Lower lobe of right lung (tissue), 2 donors: ENCODE measurements at places on chromosomes 11 and 22.

GRCh38 chr22:43388420-43388851 lies 23.4 kb upstream of the MPPED1 start:
- no peak overlapping the region for H3K27ac ChIP-seq
- H3K36me3 ChIP-seq: no peaks in the 10 kb centered on the region
- H3K27me3 ChIP-seq: peaks cover 16% of the 10 kb centered on the region
- H3K4me3 ChIP-seq: no peak overlapping the region
- peaks cover 7% of the 10 kb centered on the region for H3K4me1 ChIP-seq
- DNase-seq: peak; percentile 84

GRCh38 chr22:46740910-46741780 lies 3.1 kb upstream of the CERK start:
- no peak overlapping the region for H3K27ac ChIP-seq
- no peaks in the 10 kb centered on the region for H3K27me3 ChIP-seq
- H3K4me3 ChIP-seq: no peak overlapping the region
- H3K36me3 ChIP-seq: no peaks in the 10 kb centered on the region

DNA sequence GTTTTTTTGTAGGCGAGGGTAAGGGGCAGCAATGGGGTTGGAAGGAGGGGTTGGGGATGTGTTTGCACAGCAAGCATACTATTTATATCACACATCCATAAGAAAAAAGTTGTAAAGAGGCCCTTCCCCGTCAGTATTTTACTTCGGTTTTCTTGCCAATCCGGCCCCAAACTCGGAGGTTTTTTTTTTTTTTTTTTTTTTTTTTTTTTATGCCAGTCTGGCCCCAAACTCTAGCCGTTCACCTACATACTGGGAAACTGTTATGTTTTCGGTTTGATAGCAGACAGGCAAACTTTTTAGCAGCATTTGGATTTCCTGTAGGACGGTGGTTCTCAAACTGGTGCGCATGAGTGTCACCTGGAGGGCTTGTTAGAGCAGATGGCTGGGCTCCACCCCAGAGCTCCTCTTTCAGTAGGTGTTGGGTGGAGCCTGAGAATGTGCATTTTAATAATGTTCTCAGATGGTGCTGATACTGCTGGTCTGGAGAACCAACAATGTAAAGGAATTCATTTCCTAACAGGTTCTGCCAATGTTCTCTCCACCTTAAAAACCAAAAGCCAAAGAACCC lies 76.5 kb upstream of the ZBED5 start:
- H3K27ac ChIP-seq: peak overlapping the region; percentile 76
- peak overlapping the region; percentile 54 for H3K4me3 ChIP-seq
- H3K36me3 ChIP-seq: no peaks in the 10 kb centered on the region
- H3K4me1 ChIP-seq: peaks cover 29% of the 10 kb centered on the region
- no peak for DNase-seq

- no peaks in the 10 kb centered on the region for H3K4me1 ChIP-seq
- DNase-seq: no peak
- H3K27me3 ChIP-seq: no peaks in the 10 kb centered on the region
- H3K36me3 ChIP-seq: no peaks in the 10 kb centered on the region
- no peak overlapping the region for H3K4me3 ChIP-seq
Observed at GRCh38 chr11:2325719-2326118, 23.9 kb downstream of the TSPAN32 start.

DNA sequence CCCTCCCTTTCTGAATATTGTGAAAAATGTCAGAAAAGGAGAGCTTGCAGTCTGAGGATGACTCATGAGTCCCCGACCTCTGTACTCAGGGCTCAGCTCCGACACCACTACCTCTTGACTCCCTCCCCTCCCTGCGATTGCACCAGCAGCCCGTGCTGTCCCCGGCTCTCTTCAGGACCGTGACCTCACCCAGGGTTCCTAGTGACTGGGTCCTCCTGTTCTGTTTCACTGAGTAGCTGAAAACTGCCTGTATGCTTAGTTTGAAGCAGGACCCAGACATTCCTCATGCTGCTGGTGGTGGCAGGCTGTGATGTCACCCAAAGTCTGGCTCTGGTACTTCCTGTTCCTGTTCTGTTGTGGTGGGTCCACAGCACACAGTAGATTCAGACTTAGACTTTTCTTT lies 11.7 kb downstream of the PHRF1 start:
- peak; percentile 77 for DNase-seq
- H3K36me3 ChIP-seq: peaks cover 91% of the 10 kb centered on the region
- H3K27me3 ChIP-seq: no peaks in the 10 kb centered on the region
- peaks cover 9% of the 10 kb centered on the region for H3K4me1 ChIP-seq
- no peak overlapping the region for H3K4me3 ChIP-seq

GRCh38 chr11:35682230-35683173 lies 19.9 kb downstream of the TRIM44 start:
- H3K36me3 ChIP-seq: peaks cover 26% of the 10 kb centered on the region
- no peaks in the 10 kb centered on the region for H3K27me3 ChIP-seq
- H3K4me1 ChIP-seq: peaks cover 26% of the 10 kb centered on the region

- H3K36me3 ChIP-seq: peaks cover 100% of the 10 kb centered on the region
- H3K4me3 ChIP-seq: no peak overlapping the region
- no peak overlapping the region for H3K27ac ChIP-seq
- H3K4me1 ChIP-seq: no peaks in the 10 kb centered on the region
Observed at GRCh38 chr11:57700425-57700824, 11.6 kb downstream of the MED19 start.

GRCh38 chr11:119310682-119311052 lies 6.3 kb downstream of the MCAM start:
- no peak overlapping the region for H3K27ac ChIP-seq
- peaks cover 48% of the 10 kb centered on the region for H3K36me3 ChIP-seq
- H3K4me1 ChIP-seq: peaks cover 13% of the 10 kb centered on the region
- no peak for DNase-seq
- H3K4me3 ChIP-seq: no peak overlapping the region
- peaks cover 14% of the 10 kb centered on the region for H3K27me3 ChIP-seq

DNA sequence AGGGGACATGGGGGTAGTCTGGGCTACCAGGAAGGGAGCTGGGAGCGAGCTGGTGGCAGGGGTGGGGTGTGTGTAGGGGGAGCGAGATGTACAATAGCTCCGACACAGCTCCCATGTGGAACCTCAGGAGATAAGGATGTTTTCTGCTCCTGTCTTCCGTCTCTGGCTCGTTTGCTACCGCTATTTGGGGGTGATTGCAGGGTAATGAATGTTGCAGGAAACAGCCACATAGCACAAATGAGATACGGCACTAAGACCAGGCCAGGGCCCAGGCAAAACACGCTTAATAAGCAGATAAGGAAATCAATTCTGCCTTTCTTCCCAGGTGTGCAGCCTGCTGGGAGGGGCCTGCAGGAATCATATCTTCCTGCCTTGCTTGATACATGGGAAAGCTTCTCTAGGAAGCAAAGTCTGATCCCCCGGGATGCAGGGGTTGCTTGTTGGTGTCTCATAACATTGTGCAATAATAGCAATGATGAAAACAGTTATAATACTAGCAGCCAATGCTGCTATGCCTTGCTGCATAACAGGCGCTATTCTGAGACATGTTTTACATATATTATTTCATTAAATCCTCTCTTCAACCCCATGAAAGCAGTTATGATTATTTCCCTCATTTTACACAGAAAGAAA lies 158.7 kb downstream of the ST3GAL4 start:
- no peaks in the 10 kb centered on the region for H3K36me3 ChIP-seq
- H3K4me1 ChIP-seq: no peaks in the 10 kb centered on the region
- no peak for DNase-seq
- no peaks in the 10 kb centered on the region for H3K27me3 ChIP-seq
- H3K27ac ChIP-seq: no peak overlapping the region

DNA sequence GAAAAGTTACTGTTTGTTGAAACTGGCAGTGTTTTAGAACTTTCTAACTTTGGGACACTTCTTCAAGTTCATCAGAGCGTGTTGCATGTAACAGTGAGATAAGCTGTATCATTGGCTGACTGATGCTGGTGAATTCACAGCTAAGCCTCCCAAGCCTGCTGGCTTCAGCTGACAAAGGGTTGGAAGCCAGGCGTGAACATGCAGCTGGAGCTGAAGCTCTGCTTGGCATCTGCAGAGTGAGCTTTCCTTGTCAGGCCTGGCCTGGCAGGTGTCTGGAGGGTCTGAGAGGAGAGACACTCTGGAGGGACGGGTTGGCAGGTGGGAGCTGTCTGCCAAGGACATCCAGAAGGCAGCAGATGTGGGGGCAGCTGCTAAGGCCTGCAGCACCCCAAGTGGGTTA lies 1.5 kb downstream of the AMPD3 start:
- H3K27ac ChIP-seq: peak overlapping the region; percentile 56
- H3K4me3 ChIP-seq: peak overlapping the region; percentile 44
- H3K4me1 ChIP-seq: peaks cover 43% of the 10 kb centered on the region
- peaks cover 2% of the 10 kb centered on the region for H3K36me3 ChIP-seq
- H3K27me3 ChIP-seq: no peaks in the 10 kb centered on the region

- H3K36me3 ChIP-seq: no peaks in the 10 kb centered on the region
- H3K27ac ChIP-seq: no peak overlapping the region
- DNase-seq: no peak
- no peaks in the 10 kb centered on the region for H3K4me1 ChIP-seq
- H3K27me3 ChIP-seq: no peaks in the 10 kb centered on the region
- H3K4me3 ChIP-seq: no peak overlapping the region
Observed at GRCh38 chr11:79498667-79499066, 57.8 kb upstream of the TENM4 start.

GRCh38 chr22:26700886-26701285 lies 43.5 kb downstream of the MIAT start:
- H3K36me3 ChIP-seq: peaks cover 20% of the 10 kb centered on the region
- DNase-seq: no peak
- no peaks in the 10 kb centered on the region for H3K27me3 ChIP-seq
- no peak overlapping the region for H3K4me3 ChIP-seq
- H3K4me1 ChIP-seq: no peaks in the 10 kb centered on the region

DNA sequence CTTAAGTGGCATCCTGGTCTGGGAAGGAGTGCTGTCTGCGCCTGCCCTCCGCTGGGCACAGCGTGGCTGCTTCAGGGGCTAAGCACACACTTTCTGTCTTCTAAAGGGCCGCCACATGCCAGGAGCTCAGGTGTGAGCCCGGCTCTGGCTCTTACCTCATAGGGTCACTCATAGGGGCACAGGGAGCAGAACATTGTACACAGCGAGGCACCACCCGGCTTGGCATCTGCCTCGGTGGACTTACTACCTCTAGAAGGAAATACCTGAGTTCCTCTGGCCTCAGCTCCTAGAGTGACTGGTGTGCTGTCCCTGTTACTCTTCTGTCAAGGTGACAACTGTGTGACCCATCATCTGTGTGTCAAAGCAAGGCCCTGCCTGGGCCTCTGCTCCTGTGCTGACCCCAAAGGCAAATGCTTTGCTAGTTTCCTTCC lies 13.4 kb downstream of the NEAT1 start:
- DNase-seq: no peak
- no peaks in the 10 kb centered on the region for H3K27me3 ChIP-seq
- peaks cover 96% of the 10 kb centered on the region for H3K4me1 ChIP-seq

DNA sequence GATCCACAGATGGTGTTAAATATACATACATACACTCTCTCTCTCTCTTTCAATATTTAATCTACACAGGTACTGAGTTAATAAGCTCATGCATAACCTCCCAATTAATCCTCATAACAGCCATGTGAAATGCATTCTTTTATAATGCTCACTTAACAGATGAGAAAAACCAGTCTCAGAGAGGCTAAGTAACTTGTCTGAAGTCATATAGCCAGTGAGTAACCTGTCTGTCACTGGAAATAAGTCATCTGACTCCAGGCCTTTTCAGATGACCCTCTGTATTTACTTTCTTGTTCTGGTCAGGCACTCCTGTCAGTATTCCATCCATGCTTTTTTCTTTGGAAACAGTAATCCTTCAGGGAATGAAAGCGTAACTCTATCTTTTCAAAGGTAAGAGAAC lies 594.0 kb upstream of the TENM4 start:
- H3K36me3 ChIP-seq: no peaks in the 10 kb centered on the region
- no peak for DNase-seq
- H3K4me3 ChIP-seq: no peak overlapping the region
- no peak overlapping the region for H3K27ac ChIP-seq
- no peaks in the 10 kb centered on the region for H3K27me3 ChIP-seq

DNA sequence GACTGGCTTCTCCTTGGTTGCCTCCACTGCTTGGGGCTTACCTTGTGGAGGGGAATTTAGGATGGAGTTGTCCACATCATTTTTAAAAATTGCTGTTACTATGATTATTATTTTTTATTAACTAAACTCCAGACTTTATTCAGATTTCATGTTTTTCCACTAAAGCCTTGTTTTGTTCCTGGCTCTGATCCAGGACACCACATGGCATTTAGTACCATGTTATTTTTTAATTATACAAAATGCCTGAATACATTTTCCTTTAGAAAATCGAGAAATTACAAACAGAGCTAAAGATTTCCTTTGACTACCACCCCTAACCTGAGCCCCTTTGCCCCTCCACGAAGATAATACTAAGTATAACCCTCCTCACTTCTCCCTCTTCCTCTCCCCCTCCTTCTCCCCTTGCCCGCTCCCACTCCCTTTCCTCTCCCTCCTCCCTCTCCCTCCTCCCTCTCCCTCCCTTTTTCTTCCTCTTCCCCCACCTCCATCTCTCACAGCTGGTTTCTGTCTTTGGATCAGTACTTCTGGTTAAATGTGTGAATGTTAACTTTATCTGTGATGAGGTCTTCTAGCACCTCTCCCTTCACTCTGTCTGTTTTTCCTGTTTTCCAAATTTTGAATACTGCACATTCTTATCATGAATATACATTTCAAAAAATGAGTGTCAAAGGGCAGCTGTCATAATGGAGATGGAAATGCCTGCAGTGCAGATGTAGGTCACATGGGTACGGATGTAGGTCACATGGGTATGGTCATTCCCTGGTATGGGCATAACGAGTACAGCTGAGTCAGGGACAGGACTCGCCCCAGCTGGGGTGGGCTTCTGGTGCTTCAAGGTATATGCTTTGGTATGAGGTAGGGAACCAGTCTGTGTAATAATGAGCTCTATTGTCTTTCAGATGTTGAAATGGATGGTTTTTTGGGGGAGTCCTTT lies 54.4 kb upstream of the OR4B1 start:
- no peaks in the 10 kb centered on the region for H3K4me1 ChIP-seq
- H3K27ac ChIP-seq: no peak overlapping the region
- no peak for DNase-seq
- H3K4me3 ChIP-seq: no peak overlapping the region
- H3K27me3 ChIP-seq: no peaks in the 10 kb centered on the region

DNA sequence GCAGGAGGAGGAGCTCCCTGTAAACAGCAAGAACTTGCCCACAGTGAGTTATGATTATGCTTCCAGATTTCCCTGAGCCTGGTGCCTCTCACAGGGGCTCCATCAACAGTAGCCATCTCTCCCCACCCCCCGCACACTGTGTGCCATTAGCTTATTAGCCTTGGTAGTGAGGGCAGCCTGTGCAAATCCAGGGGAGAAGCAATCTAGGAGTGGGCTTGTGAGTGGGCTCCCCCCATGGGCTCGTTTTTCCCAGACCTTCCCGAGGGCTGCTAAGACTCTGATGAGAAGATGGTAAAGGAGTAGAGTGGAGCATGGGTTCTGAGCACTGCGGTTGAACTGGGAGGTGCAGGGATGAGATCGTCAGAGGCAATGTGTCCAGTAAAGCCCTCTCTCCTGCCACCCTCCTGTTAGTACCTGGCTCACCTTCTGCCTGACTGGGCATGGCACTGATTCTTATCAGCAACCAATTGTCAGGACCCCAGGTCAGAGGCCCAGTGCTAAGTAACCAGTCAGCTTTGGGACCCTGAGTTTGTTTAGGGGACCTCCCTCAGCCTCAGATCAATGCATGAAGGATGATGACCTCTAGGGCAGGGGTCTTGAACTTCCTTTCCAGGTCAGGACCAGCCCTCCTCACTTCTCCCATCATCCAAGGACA lies 38.4 kb upstream of the TP53I11 start:
- H3K36me3 ChIP-seq: no peaks in the 10 kb centered on the region
- no peak overlapping the region for H3K27ac ChIP-seq
- DNase-seq: no peak

GRCh38 chr11:21769188-21769587 lies 423.7 kb upstream of the ANO5 start:
- no peak for DNase-seq
- H3K27me3 ChIP-seq: no peaks in the 10 kb centered on the region
- H3K27ac ChIP-seq: no peak overlapping the region
- no peaks in the 10 kb centered on the region for H3K36me3 ChIP-seq
